ENCODE measurements at places on chromosomes 2 and 18.

GRCh38 chr18:31819106-31819924 is 58.6 kb upstream of the SLC25A52 start:
- DNase-seq: no peak

GRCh38 chr18:35524226-35524625 is 26.5 kb upstream of the INO80C start:
- DNase-seq: no peak

DNA sequence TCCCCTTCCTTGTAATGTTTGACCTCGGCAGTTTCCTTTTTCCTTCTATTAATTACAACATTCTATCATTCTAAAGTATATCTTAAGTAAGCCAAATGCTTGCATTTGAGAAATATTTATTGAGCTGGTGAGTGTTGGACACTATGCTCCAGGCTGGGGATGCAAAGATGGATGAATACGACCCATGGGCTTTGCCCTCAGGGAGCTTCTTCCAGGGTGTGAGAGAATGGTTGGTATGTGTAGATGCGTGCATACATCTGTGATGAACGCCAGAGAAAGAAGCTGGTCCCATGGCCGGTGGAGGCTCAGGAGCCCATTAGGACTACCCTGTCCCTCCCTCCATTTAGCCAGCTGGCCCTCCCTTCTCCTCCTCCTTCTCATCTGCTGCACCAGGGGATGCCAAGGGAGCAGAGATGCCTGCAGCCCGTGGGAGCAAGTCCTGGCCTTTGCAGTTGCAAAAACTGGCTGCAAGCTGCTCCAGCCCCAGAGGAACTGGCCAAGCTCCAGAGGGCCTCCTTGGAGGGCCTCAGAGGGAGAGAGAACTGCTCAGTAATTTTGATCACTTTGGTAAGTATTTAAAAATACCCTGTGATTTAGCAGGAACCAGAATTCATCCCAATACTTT is 65.7 kb upstream of the FOSL2 start:
- no peak for DNase-seq

DNA sequence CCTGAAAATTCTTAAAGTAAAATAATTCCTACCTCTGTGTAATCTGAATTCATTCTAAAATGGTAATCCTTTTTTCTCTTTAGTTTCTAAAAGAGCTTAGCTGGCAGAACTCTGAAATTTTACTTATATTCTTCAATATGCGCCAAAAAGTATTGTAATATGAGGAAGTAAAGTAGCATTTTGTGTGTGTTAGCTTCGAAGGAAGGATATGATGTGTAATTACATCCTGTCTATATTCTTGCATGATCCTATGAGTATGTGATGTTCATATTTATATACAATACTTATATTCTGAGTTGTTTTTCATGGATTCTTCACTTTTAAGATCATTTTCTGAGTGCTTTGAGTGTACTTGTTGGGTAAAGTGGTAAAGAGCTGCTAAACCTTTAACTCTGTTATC is 402.9 kb upstream of the PKDCC start:
- DNase-seq: no peak

- no peak for DNase-seq
These were observed 83.4 kb downstream of the MTCL1 start for GRCh38 chr18:8788503-8789429.

- no peak for DNase-seq
These were observed 152.1 kb downstream of the SPP2 start for GRCh38 chr2:234202601-234203000.

GRCh38 chr2:12918138-12918834 is 201.6 kb downstream of the TRIB2 start:
- DNase-seq: no peak

GRCh38 chr2:56806924-56807323 is 623.1 kb downstream of the CCDC85A start:
- DNase-seq: no peak

GRCh38 chr2:162198239-162198638 is 45.0 kb downstream of the FAP start:
- DNase-seq: no peak

DNA sequence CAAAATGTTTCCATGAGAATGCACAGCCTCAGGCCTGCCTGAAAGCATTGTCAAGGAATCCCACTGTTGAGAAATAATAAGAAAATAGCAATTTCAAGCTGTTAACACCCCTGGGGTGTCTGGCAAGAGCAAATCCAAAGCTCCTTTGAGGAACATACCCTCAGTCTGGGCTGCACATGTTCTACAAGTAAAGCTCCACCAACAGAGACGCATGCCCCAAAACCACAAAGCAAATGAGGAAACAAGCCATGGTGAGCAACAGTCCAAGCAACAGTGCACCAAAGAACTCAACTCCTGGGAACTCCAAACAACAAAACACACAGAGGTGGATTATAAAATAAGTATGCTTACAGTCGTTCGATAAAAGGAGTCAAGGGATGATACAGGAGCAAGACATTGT is 40.3 kb downstream of the CYP27C1 start:
- no peak for DNase-seq

DNA sequence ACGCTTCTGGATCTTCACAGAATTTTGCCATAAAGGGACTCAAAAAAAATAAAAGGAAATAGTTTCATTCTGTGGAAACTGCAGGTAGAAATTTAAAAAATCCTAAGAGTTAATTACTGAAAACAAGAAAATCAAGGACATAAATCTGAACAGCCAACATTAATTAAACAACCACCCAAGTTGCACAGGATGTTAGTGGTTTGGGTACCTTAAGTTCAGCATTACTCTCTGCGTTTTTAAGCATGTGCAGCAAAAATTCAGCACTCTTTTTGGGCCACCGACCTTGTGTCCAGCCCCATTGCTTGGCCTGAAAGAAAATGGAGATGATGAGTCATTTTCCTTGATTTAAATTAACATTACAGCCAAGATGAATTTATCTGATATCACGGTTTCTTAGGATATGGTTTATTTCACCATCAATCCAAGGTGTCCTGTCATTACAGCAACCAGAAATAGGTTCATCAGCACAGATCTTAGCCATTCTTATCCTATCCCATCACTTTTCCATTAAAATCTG is 3.3 kb upstream of the C18orf32 start:
- no peak for DNase-seq

DNA sequence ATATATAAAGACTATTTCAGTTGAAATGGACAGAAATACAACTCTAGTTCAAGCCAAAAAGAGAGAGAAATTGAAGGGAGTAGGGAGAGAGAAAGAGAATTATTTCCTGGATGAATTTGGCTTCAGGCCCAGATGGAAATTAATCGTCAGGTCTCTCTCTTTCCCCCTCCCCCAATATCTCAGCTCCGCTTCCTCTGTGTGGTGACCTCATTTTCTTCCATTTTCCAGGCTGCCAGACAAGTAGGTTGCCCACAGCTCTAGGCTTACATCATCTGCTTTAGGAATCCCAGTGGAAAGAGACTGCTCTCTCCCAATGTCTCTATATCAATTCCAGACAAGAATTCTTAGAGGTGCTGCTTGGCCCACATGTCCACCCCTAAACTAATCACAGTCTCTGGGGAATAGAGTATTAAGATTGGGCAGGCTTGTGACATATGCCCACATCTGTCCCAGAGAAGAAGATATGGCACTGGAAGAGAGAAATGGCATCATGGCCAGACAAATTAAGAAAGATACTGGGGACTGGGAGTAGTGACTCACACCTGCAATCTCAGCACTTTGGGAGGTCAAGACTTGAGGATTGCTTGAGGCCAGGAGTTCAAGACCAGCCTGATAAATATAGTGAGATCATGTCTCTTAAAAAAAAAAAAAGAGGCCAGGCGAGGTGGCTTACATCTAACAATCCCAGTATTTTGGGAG is 37.2 kb upstream of the CFAP36 start:
- no peak for DNase-seq

- no peak for DNase-seq
These were observed 57.8 kb upstream of the TXNDC2 start for GRCh38 chr18:9827793-9828505.

DNA sequence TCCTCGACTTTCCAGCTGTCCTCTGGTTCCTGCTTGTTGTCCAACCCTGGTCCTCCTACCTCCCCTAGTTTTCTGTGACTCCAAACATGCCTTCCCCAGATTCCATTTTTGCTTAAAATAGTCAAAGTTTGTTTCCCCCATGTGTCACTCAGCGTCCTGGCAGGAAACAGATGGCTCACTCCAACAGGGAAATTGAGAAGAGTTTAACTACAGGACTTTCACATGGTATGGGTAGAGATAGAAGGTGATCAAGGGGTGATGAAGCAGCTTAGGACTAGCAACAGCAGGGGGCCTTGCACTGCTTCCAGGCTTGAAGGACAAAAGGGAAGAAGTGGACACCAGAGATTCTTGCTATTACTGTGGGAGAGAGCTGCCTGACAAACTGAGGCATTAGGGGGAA is 6.1 kb upstream of the CUL3 start:
- no peak for DNase-seq

DNA sequence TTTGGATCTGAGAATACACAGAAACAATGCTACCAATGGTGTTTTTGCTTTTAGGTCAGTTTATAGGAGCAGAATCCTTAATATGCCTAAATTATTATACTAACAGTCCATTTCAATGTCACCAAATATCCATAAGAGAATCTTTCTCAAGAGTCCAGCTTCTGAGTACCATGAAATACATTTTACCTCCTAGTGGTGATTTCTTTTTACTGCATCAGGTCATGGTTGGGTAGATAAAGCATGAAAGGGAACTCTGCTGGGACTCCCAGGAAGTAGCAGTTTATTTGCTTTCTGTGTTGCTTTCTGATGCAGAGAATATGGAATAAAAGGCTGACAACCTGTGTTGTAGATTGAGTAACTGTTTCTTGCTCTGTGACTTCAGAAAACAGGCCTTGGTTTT is 115.6 kb downstream of the PPP1R1C start:
- DNase-seq: no peak

DNA sequence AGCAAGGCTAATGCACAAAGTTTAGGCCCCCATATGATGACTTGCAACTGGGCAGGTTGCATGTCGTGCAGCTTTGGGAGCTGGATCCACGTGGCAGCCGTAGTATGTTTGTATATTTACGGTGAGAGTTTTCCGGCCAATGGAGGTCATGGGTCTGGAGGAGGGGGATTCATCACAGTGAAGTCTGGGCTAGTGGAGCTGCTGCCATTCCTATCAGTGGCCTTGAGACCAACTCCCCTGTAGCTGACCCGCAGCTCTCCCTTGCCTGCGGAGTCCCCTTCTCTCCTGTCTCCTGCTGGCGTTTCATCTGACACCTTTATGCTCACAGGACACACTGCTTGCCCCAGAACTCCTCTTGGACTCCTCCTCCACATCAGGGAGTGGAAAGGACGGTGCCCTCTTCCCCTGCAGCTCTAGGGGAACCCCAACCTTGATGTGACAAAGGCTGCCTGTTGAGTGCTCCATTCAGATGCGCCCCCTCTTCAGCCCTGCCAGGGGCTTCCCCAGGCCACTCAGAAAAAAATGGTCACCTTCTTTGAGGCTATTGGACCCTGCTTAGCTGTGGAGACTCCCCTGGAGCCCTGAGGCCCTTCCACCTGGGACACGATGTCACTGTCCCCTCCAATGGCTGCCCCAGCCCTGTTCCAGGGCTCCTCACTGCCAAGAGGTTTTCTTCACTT is 121.7 kb downstream of the PXDN start:
- no peak for DNase-seq

DNA sequence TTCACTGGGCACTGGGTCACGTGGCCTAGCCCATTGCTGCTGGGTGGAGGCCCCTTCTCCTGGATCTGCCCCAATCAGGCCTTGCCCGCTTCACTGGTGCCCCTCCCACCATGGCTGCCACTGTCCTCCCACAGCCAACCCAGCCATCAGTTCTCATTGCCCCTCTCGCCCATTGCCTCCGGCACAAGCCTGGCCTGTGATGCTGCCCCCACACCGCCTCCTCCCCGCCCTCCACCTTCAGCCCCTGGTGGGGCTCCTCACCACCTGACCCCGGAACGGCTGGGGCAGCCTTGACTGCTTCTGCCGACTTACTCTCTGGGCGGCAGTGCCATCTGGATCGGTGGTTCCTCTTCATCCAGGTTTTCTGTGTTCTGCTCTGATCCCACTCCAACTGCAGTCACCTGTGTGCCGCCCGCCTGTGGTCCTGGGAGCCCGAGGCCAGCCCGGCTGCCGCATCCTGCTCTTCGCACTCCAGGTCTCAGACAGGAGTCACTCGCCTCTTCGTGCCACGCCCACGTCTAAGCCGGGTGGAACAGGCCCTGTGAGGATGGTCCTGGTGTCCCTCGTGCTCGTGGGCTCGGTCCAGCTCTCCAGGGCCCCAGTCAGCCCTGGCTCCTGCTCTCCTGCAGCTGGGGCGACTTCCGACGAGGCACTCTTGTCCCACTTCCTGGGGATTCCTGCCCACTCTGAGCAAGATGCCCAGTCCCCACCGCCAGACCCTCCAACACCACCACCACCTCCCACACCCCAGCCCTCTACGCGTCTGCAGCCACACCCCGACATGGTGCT is 14.2 kb downstream of the D2HGDH start:
- no peak for DNase-seq

- peak; percentile 12 for DNase-seq
These were observed 1389.1 kb upstream of the TMEFF2 start for GRCh38 chr2:193583638-193584400.

GRCh38 chr2:236342951-236343350 is 78.7 kb upstream of the ASB18 start:
- DNase-seq: no peak

- no peak for DNase-seq
These were observed 65.0 kb downstream of the SEMA4F start for GRCh38 chr2:74719066-74719465.

DNA sequence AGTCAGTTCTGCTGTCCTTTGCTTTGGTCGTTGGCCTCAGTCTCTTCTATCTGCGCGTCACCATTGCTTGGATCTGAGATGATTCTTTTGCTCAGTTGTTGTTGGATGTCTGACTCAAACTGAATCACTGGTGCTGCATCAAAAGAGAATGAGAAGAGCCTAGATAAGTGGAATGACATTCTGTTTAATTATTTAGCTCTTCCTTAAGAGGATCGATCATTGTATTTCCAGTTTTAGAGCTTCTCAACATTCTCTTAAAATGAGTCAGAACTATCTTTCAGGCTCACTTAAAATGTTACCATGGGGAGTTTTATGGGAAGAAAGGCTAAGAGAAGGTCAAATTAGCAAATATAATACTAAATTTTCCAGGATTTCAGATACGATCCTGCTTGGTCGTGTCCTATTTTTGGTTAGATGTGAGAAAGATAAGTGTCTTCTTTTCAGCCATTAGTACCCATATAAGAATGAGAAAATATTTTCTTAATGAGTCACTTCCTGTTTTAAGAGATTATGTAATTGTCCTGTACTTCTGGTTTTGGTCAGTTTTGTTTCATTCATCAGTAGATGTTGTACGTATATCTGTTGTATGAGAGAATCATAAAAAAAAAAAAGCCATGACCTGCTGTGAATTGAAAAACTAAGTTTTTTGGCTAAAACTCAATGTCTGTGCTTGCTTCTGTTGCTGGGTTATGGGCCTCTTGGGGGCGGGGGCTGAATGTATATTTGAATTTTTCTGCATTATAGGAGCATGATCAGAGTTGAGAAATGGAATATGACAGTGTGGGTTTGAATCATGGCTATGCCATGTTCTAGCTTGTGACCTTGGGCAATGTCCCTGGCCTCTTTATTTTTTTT is 31.6 kb upstream of the CASP10 start:
- no peak for DNase-seq

Data from D721Med (cell line).